Endothelial cell of umbilical vein (primary cell): ENCODE measurements at places on chromosomes 12 and 14. TPM values are rescaled to one million over a fixed set of nuclear protein-coding genes. Genes with fewer than 3 reads are reported as not detected.

TTLL5 gene
- total RNA-seq: 70.0 and 93.6 TPM in 2 replicates

CHD8 gene
- total RNA-seq: 86.7 and 94.3 TPM in 2 replicates

SMOC1 gene
- total RNA-seq: 0.78 and 0.97 TPM in 2 replicates

DNA sequence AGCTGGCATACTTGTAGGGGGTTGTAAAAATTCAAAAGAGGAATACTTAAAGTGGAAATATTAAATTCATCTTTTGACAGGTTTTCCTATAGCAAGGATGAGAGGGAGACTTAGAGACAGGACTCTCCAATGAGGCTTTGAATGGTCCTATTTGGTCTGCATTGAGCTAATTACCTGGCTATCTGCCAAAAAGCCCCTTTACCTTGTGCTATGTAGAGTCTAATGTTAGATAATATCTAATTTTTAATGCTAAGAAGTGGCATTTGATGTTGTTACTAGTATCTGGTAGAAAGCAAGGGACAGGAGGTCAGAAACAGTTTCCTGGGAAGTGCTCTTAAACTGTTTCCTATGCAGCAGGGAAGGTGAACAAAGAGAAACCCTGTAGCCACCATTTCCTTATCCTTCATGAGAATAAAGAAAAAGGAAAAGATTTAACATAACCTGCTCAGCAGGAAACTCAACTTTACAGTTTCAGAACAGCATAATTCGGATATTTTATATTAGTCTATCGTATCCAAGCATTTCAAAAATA lies 550.0 kb downstream of the SOX5 start:
- no peak for DNase-seq

DNA sequence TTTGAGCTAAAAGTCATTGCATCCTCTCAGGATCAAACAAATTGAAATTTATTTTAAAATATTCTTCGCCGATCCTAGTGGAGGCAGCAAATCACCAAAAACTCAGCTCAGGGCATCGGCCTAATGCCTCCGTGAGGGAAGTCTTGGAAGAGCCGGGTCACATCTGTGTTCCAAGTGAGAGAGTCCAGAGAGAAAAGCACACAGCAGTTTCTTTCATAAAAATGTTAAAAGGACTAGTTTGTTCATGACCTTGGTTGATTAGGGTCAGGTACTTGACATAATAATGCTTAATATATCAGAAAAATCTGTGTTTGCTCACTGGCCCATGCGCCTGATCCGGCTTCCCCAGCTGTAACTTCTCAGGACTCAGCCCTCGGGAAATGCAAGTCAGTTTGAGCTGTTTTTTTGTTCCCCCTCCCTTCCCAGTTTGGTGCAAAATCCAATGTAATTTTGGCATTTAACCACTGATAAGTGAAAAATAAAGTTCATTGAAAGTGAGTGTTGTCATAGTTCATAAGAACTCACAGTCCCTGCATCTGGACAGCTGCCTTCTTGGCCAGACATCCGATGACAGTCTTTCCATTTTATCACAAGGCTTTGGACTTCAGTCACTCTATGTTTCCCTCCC lies 161.7 kb downstream of the CAND1 start:
- no peak for DNase-seq

- DNase-seq: peak; percentile 53
Measured at GRCh38 chr12:120249875-120250795, 15.4 kb downstream of the PXN start.

GRCh38 chr12:78666584-78666983 lies 198.0 kb upstream of the SYT1 start:
- no peak for DNase-seq
